ENCODE measurements at places on chromosomes 1 and 21. TPM values are rescaled to one million over a fixed set of nuclear protein-coding genes. Genes with fewer than 3 reads are reported as not detected.

Gene RGSL1
- total RNA-seq, result not detected

Gene PDXK
- total RNA-seq, result 22.8 TPM

Gene SLC35E2B
- 13.9 TPM for total RNA-seq

Gene PRAMEF5
- not detected for total RNA-seq

Gene RGS16
- 3.9 TPM for total RNA-seq

Data from bladder microvascular endothelial cell (primary cell).